ENCODE measurements at places on chromosomes 2 and 18.

- no peak for DNase-seq
Observed at GRCh38 chr2:192655916-192656315, 461.2 kb upstream of the TMEFF2 start.

- DNase-seq, result no peak
Observed at GRCh38 chr2:113276216-113276760, 2.4 kb downstream of the PAX8 start.

- no peak for DNase-seq
Observed at GRCh38 chr2:15186118-15186517, 375.0 kb downstream of the NBAS start.

- DNase-seq, result no peak
Observed at GRCh38 chr2:174874085-174874484, 109.8 kb upstream of the CHRNA1 start.

- no peak for DNase-seq
Observed at GRCh38 chr2:137237055-137237454, 471.7 kb downstream of the THSD7B start.

DNA sequence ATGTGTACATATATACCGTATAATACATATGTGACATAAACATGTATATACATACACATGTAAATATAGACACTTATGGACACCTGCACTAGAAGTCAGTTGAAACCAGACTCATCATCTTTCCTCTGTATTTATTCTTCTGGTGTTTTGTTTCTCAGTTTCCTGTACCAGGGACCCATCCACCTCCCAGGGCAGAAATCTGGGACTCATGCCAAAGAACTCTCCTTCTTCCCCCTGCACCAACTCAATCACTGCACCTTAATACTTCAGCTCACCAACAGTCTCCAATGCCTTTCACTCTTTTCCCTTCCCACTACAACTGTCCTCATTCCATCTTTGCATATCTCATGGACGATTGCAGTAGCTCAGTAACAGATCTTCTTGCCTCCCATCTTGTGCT lies 428.0 kb downstream of the FBXO15 start:
- no peak for DNase-seq

- no peak for DNase-seq
Observed at GRCh38 chr2:188979187-188980114, 5.3 kb downstream of the COL3A1 start.

- no peak for DNase-seq
Observed at GRCh38 chr18:32771871-32772580, 797 bp downstream of the KLHL14 start.

- DNase-seq, result no peak
Observed at GRCh38 chr2:197399887-197400540, 34.8 kb downstream of the SF3B1 start.

DNA sequence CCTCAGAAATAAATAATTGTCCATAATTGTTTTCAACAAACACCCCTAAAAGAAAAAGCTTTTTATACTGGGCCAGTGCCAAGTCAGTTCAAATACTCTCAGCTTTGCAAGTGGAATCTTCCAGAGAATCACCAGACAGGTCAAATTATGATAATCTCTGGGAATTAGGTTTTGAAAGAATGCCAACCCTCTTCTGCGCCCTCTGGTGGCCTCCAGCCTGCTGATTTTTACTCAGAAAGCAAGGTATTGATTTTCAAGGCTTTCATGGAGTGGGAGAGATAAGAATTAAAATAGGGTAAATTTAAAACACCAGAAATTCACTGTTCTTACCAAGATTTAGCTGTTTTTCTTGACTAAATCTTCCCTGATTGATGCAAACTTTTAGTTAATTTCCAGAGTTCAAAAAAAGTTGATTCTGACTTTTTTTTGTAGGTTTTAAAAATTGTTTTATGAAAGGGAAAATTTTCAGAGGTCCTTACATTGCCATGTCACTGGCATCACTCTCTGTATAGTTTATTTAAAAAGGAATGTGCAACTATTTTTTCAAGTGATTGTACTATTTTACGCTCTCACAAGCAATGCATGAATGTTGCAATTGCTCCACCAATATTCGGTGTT lies 282.9 kb upstream of the TNP1 start:
- no peak for DNase-seq

DNA sequence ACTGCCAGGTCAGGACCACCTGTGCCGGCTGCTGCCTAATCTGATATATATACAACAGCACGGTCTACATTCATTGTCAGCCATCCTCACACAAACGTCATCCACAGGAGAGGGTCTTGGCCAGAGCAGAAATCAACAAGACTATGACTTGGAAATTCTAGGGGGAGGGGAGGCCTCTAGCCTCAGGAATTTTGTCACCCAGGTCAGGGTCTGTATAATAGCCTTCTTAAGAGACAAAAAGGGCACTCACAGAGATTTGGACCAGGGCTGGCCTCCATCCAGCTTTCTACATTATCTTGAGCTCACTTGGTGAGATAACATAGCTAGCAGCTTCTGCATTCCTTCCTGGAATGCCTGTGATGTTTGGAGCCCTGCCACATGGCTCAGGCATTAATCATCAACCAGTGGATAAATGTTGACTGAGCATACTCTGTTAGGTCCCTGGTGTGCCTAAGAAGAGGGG lies 50.4 kb upstream of the CTIF start:
- no peak for DNase-seq

GRCh38 chr2:112725545-112726457 lies 5.0 kb downstream of the NT5DC4 start:
- no peak for DNase-seq

- no peak for DNase-seq
Observed at GRCh38 chr18:48888773-48889080, 62.0 kb downstream of the SMAD7 start.

DNA sequence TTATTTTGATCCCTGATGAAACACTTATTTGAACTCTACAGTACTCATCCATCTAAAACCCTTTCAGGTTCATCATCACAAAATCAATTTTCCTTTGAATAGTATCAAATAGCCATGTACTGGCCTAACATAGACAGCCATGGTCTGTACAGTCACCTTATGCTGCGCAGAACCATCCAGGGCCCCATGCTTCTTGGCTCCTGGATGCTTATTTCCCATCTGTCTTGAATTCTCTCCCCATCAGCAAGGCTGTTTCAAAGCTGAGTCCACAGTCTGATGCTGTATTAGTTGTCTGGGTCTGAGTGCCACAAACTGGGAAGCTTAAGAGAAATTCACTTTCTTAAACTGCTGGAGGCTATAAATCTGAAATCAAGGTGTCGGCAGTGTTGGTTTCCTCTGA lies 290.2 kb downstream of the OSR1 start:
- no peak for DNase-seq

DNA sequence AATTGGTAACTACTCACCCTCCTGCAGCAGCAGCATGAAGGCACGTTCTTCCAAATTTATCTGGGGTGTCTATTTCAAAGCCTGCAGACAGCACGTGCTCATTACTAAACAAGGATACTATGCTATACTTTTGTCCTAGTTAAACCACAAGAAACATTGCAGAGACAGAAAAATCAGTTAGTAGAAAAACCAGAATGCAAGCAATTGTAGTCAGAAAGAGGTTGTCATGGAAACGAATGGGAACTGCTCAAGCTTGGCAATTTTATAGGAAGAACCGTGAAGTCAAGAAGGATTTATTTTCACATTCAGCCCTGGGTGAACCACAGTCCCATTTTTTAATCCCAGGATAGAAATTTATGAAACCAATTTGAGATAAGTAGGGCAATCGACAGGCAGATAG lies 162.2 kb upstream of the PGAP1 start:
- no peak for DNase-seq

DNA sequence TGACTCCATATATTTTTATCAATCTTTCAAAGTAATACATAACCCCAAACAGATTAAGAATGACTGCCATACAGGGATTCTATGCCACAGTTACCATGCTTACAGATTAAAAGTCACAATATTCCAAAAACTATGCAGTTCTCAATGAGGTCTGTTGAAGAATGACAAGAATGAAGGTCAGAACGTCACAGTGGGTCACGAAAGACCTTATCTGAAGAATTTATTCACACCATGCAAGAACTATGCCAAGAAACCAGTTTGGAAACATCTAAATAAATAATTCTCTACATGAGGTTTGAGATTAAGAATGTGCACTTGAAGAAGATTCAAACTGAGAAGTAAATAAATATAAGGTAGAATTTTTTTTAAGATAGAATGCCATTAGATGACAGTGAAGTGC lies 253.3 kb downstream of the EXOC6B start:
- no peak for DNase-seq

- DNase-seq, result no peak
Observed at GRCh38 chr2:191415101-191415500, 169.9 kb downstream of the MYO1B start.

DNA sequence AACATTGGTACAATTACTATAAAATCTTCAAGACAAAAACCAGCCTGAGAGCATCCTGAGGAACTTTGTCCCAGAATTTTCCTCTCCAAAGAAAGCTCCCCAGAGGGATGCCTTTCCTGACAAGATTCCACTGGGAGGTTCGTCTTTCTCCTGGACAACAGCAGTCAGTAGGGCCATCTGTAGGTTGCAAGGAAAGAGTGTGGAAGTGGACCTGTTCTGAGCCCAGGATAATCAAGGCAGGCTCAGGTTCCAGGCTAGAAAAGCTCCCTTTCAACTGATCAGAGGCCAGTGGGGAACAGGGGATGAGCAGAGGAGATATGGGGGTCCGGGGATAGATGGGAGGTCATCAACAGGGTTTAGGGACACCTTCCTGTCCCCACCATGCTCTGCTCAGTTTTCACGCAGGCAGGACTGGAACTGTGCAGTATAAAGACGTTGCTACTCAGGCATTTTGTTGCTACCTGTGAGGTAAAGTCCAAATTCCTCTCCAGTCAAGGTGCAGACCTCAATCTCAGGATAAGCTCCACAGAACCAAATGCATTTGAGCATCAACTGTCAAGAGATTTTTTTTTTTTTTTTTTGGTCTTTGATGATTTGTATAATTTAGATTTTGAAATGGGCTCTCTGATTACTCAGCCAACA lies 126.2 kb downstream of the STRN start:
- no peak for DNase-seq

GRCh38 chr2:29706171-29706720 lies 215.1 kb downstream of the ALK start:
- no peak for DNase-seq

DNA sequence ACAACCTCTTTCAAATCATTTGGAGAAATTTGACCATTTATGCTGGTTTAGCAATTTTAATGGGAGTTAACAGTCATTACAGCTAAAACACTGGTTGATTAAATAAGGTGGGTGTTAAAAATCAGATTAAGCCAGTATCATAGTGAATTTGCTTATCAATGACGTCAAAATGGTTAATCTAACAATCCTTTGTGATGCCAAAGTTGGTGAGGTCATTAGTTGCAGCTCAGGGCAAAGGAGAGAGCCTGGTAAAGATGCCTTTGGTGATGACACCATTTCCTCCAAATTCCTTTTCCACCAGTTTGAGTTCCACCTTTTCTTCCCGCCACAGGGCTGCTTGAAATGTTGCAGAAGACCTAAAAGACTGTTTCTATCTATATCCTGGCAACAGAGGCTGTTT lies 757.1 kb upstream of the PIK3C3 start:
- DNase-seq, result no peak

DNA sequence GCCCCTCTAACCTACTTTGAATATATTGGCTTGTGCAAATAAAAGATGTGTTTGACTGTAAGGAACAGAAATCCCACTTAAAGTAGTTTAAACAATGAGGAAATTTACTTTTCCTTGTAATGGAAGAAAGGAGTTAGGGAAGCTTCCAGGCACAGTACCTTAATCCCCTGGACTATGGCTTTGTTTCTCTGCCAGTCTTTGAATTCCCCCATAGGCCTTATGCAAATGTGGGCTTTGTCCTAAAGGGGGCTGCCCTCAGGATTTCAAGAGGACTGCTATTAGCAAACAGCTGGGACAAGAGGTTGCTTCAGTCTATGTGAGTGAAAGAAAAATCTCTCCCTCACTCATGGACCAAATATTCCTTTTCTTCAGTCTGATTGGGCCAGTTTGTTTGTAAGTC lies 255.1 kb upstream of the THSD7B start:
- DNase-seq, result no peak

DNA sequence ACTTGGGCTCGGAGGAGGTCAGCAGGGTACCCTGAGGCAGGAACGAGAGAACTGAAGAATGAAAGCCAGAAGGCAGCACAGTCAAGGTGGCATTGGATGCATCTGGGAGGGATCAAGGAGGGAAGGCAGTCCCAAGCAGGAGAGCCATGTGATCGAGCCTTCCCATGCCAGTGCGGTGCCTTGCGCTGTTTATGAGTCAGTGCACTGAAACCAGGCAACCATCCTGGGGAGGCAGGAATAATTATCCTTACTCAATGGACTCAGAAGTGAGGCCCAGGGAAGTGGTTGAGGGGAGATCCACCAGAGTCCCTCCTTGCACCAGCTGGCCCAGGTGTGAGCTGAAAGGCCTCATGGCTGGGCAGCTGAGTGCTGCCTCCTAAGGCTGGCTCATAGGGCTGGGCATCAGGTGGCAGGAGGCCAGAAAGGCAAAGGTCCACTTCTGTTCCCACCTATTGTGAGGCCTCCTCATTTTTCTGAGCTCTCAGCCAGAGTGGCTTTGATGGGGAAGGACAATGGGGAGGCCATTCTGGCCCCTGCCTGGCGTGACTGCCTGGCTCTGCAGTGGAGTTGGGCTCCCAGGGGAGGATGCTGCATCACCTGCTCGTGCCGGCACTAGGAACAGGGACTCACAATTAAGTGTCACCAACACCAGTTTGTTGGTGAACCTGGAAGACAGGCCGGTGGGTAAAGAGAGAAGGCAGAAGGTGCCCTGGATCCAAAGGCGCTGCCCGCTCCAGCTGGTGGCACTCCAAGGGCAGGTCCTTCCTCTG lies 82.3 kb downstream of the TFCP2L1 start:
- DNase-seq, result no peak

- DNase-seq, result no peak
Observed at GRCh38 chr2:36965206-36965605, 1.1 kb downstream of the STRN start.
